ENCODE measurements at places on chromosomes 7 and 10.

- no peak for DNase-seq
Observed at GRCh38 chr7:158096582-158096981, 491.0 kb downstream of the PTPRN2 start.

- no peak for DNase-seq
Observed at GRCh38 chr7:112167147-112167546, 39.1 kb downstream of the DOCK4 start.

DNA sequence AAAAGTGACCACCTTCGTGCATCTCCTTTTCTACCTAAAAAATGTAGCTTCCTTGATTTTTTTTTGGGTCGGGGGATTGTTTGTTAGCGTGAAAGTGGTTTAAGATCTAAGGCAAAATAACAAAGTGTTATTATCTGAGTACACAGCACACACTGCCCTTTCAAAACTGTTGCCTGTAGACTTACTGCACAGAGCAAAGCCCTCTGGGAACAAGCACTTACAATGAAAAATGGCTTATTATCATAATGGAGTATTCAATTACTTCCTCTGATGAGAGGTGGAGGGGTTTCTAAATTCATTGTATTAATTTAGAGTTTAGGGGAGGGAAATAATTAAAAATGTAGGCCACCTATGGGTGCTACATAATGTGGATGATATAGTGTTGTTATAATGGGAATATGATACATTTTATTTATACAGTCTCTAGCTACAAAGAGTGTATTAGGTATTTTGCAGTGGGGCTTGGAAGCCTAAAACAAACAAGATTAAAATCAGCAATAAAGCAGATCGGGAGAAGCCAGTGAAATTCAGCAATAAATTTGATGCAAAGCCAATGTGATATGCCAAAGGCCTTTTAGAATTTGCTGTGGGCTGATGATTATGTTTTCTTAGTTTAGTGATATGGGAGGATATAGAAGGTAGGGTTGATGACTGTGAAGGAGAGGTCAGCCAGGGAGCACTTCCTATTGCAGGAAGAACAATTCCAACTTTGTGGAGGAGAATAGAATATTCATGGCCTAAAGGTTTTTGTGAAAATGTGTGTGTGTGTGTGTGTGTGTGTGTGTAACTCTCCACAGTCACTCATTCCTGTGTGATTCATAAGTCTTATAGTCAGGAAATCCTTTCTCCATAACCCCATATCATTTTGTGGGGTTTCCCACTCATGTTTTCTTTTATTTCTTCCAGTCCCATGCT is 17.7 kb upstream of the EXOC4 start:
- DNase-seq: no peak

- no peak for DNase-seq
Observed at GRCh38 chr10:44807451-44807850, 103.7 kb upstream of the TMEM72 start.

DNA sequence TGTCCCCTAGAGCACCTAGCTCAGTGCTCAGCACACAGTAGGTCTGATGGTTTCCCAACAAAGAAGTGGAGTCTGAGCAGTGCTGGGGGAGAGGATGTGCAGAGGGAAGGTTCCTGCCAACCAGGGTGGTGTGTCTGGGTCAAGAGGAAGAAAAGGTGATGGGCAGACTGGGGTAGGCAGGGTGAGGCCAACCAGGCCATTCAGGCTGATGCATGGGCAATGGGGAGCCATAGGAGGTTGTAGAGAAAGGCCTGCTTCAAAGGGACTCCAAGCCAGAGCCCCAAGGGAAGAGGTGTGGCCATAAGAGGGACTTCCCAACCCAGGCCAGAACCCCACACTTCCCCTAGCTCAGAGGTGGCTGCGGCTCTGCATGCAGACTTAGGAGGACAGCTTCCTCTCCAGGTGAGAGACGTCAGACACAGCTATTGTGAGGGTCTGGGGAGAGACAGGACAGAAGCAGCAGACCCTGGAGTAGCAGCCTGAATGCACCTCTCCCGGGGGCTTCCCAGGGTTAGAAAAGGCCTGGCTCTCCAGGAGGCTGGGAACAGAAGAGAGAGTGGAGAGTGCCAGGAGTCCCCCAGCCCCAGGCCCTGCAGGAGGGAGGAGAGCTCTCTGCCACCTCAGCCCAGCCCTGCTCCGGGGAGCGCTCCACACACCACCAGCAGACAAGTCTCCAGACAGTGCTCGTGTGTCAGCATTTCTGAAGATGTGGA is 87.4 kb upstream of the ZMIZ1 start:
- no peak for DNase-seq

DNA sequence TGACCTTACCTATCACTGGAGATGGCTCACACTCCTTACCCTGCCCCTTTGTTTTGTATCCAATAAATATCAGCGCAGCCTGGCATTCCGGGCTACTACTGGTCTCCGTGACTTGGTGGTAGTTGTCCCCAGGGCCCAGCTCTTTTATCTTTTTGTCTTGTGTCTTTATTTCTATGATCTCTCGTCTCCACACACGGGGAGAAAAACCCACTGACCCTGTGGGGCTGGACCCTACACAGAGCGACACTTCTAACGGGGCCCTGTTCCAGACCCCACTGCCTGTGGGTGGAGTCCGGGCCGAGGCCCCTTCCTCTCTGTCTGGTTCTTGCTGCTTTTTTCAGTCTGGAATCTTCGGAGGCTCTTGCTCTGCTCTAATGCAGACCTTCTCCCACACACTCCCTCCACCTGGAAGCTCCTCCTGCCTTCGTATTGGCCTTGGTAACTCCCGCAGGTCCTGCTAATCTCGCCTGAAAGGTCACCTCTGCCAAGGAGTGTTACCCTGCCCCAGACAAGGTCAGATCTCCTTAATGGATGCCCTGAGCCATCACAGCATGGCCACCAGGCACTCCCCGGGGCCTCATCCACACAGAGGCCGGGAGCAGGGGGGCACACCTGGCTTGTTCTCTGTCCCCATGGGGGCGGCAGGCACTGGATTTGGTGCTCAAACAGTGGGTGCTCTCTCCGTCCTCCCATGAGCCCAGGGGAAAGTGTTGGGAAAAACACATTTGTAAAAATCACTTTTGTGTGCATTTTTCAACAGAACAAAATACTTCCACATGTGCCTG is 531.7 kb downstream of the PTPRN2 start:
- no peak for DNase-seq

DNA sequence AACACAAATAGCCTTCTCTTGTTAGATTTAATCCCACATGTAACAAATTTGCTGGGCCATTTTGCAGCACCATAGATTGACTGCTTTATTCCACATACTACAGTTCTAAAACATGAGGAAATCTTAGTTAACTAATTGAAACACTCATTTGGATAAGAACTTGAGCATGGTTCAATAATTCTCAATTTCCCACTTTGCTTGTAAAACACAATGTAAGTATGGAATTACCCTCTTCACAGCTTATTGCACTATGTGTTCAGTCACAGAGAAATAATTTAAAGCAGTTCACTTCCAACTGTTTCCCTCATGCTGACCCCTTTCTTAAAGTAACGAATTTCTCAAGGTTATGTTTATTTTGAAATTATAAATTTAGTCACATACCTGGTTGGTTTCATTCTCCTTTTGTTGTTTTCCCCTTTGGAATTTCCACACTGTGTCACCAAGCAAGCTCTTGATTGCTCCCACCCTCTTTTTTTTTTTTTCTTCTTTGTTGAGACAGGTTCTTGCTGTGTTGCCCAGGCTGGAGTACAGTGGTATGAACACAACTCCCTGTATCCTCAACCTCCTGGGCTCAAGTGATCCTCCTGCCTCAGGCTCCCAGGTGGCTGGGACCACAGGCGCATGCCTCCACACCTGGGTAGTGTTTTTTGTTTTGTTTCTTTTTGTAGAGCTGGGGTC is 425.4 kb downstream of the EXOC4 start:
- no peak for DNase-seq

DNA sequence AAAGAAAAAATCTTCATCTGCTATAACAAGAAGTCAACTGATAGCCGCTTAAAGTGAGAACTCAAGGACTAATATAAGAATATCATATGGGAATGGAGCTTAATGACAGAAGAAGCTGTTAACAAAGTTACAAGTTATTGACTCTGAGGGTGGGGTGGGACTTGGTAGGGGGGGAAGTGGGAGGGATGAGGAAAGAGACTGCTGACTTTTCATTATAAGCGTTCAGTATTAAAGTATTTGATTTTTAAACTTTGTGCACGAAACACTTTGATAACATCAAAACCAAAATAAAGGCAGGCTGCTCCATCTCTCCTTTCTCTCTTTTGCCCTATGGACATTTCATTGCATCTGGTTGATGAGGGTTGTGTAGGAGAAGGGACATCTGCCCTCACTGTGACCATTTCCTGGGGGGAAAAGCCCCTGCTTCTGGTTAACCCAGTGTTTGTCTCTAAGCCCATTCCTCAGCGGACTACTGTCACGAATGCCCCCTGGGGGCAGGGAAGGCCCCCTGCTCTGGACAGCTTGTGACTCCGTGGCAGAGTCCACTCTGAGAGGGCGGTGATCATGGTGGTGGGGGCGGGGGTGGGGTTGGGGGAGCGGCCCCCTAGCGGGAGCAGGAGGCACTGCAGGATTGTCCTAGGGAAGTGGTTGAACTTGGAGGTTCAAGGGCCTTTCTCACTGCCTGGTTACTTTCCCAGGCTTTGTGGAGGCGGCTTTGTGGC is 17.4 kb downstream of the SLC13A4 start:
- DNase-seq: no peak

DNA sequence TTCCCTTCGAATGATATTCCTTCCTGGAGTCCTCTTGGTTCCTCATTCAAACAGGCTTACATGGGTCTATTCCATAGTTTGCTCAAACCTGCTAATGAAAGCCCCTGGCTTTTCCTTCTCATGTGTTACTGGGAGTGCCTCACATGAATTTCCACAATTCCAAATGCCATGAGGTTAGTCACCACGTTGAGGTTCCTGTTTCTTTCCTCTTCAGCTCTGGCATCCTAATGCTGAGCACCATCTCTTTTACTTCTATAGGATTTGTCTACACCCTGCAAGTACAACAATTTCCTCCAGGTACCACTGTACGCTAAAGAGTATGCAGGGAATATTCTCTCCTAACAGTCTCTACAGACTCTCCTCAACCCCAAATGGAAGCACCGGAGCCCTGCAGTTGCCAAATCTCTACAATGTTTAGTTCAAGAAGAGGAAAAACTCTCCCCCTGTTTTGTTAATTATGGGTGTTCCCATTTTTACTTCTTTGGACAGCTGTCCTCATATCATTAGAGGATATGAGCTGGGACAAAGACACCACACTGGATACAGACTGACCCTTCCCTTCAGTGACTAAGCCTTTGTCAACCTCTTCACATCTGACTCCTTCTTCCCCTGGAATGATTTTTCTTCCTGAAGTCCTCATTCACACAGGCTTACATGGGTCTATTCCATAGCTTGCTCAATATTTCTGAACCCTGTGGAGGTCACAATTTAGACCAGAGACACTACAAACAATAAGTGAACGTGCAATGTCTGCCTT is 145.8 kb upstream of the BET1 start:
- no peak for DNase-seq

GRCh38 chr10:51832652-51833383 is 133.4 kb upstream of the CSTF2T start:
- no peak for DNase-seq

DNA sequence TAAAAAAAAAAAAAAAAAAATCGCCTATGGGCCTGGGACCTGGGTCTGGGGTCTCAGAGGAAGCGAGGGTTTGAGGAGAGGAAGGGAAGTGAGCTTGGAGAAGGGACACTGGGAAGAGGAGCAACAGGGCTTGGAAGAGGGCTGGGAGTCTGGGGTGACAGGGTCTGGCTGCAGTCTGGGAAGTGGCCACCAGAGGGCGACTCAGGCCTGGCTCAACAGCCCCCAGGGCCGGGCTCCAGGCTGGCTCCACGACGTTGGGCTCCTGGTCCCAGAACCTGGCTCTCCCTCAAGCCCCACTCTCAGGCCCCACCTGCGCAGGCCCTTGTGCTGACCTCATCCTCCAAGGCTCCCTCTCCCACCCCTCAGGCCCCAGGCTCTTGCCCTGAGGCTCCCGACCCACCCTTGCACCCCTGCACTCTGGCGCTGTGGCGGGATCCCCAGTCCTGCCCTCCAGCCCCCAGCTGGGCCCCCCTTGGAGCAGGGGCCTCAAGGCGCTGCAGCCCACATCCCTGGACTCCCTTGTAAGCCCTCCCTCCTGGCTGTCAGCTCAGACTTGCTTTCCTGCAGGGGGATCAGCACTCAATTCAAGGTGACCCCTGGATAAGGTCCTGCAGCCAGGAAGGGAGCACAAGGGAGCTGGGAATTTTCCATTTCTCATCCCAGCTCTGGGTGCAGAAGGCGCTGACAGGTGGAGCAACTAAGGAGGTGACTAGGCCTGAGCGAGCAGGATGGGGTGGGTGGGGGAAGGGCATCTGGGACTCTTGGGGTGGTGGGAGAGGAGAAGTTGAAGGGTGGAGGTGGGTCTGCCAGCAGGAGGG is 5.4 kb upstream of the SPACDR start:
- DNase-seq: peak; percentile 85

DNA sequence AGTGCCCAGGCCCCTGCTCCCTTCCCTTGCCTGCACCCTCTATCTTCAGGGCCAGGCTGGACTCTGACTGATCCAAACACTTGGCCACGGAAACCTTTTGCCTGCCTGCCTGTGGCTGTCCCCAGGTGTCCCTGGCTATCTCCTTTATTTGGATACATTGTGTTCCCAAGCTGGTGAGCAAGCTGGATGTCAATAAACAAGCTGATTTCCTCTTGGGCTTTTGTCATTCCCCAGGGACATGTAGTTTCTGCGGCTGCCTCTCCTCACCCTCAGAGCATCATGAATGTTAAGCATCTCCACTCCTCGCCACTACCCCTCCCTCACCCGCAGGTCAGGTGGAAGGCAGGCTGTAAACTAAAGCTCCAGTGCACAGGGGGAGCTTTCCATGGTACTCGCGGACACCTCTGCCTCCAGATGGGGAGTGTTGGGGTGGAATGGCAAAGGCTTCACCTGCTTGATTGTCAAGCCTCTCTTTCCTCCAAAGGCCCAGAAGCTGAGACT is 6.9 kb downstream of the GHRHR start:
- no peak for DNase-seq

- DNase-seq: no peak
Observed at GRCh38 chr7:36110584-36110983, 42.5 kb upstream of the EEPD1 start.

GRCh38 chr7:129689995-129690581 is 78.6 kb downstream of the NRF1 start:
- no peak for DNase-seq

DNA sequence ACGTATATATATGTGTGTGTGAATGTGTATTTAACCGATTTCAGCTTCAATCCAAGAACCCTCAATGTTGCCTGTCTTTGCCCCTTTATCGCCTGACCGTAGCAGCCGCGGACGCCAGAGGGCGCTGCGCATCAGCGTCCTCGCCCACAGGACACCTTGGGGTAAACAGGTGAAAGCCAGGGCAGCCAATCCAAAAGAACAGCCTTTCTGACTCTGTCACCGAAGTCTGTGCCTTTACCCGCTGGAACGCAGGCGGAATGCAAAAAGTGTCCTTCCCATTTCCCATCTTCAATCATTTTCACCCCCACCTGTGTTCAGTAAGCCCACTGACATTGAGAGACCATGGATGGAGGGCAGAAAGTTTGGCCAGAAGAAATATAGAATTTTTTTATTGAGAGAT is 3.6 kb downstream of the NXPH1 start:
- DNase-seq: peak; percentile 23

GRCh38 chr10:112766636-112767035 is 183.4 kb upstream of the TCF7L2 start:
- no peak for DNase-seq
